ENCODE measurements at places on chromosomes 1 and 21. TPM values are rescaled to one million over a fixed set of nuclear protein-coding genes. Genes with fewer than 3 reads are reported as not detected.
A peak's percentile ranks its signal among the peaks of the same experiment; 100 is the strongest.

ANGPTL7 gene
- total RNA-seq, result not detected

SPRR2G gene
- total RNA-seq, result not detected

SEMA4A gene
- 4.4 TPM for total RNA-seq

HRNR gene
- not detected for total RNA-seq

PRRX1 gene
- 113 TPM for total RNA-seq

AKT3 gene
- total RNA-seq, result 22.9 TPM

DNA sequence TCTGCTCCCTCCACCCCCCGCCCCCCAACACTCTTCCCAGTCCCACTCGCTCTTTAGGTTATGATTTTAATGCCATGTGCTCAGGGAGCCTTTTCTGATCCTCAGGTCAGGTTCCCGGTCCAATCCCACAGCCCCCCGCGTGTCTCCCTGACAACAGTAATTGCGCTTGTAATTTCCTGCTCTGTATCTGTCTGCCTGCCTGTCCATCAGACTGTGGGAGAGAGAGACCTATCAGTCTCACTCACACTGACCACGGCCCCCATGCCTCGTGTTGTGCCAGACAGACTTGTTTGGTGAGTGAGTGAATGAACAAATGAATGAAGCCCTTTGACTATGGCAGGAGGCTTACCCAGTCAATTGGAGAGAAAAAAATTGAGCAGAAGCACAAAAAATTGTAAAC lies 50.8 kb upstream of the ECE1 start:
- no peak for DNase-seq

DNA sequence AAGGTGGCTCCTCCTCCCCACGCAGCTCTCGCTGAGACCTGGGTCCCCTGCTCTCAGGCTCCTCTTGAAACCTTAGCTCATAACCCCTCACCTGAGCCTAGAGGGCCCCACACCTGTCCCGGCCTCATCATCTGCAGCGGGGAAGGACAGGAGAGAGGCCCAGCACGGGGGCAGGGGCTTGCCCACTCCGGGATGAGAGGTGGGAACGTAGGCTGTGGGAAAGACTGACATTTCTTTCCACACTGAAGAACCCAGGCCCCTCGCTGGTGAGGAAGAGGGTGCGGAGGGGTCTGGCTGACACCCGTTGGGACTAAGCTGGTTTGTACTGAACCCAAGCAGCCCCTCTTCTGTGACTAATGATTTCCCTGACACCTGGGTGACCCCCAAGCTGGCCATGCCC lies 14.0 kb upstream of the NES start:
- no peak for DNase-seq

DNA sequence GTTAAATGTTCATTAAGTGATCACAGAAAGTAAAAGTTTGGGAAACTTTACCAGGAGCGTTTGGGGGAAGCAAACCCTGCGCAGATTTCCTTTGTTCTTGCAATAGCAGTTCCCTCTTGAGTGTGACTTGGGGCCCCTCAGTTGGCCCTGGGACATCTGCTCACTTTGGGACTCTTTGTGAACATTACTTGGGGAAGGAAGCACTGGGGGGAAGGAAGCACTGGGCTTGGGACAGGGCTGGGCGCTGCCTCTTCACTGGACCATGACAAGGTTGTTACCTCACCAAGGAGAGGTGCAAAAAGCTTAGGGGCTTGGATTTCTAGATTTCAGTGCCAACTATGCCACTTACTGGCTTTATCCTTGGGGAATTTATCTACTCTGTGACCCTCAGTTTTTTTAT lies 63.5 kb downstream of the ETS2 start:
- DNase-seq, result no peak

GRCh38 chr1:28663871-28664470 lies 4.6 kb upstream of the GMEB1 start:
- DNase-seq, result no peak

GRCh38 chr1:240149484-240150094 lies 57.9 kb downstream of the FMN2 start:
- no peak for DNase-seq

GRCh38 chr1:162328512-162328911 lies 48.1 kb downstream of the SPATA46 start:
- DNase-seq, result no peak

DNA sequence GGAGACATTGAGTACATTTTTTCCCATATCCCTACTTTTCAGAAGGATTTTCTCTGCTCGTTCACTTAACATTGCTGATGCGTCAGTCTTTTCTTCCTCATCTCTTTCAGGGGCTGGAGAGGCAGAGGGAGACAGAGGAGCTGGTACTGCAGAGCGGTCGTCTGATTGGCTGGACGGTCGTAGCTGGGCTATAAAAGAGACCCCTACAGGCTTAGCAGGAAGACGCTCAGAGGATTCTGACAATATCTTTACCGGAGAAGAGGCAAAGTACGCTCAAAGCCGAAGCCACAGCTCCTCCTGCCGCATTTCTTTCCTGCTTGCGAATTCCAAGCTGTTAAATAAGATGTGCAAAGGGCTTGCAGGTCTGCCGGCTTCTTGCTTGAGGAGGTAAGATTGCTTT lies at the start of gene RGS4:
Gene RGS4, plus strand, starts transcription at position 220 of the 400 bp plus-strand sequence. Its CDS starts 124 bp downstream, at position 344.
- peak; percentile 34 for DNase-seq

DNA sequence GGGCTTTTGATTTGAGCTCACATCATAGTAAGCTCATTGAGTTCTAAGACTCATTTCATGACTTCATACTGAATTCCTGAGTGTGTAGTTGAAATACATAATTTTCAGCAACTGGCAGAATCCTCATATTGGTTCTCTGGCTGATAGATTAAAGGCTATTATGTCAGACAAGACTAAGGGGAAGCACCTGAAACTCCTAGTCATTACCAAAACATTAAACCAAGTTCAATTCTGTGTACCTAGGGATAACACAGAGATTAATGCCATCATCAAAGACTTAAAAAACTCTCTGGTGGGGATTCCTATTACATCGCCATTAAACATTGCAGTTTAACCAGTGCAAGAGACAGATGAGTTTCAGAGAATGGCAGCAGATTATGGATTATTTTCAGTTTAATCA lies 339.1 kb downstream of the PTPRC start:
- no peak for DNase-seq

- DNase-seq, result no peak
These were observed 8.0 kb upstream of the LCE5A start for GRCh38 chr1:152502496-152503180.

GRCh38 chr1:220485791-220486190 lies 42.1 kb upstream of the MARK1 start:
- DNase-seq, result no peak

DNA sequence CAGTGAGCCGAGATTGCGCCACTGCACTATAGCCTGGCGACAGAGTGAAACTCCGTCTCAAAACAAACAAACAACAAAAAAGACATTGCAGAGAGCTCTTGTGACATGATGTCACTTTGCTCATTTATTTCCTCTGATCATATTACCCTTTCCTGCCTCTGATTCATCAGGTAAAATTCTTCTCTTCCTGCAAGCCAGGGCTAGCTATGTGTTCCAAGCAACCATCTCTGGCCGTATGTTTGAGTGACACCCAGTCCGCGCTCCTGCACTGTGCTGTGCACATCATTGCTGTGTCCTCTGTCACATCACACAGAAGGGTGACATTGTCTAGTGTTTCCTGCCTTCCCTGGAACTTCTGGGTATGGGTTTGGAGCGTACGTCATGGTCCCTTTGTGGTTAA lies 251.3 kb downstream of the PCP4 start:
- DNase-seq, result no peak

DNA sequence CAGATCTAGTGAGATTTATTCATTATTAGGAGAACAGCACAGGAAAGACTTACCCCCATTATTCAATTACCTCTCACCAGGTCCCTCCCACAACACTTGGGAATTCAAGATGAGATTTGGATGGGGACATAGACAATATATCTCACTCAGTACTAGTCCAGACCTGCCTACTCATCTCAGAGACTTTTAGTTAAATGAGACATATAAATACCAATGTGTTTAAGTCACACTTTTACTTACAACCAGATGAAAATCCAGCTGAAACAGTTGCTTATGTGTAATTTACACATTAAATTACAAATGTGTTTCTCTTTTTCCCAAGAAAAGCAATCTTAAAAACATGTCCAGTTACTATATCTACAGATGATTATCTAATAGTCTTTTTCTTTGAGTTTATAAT lies 1145.6 kb downstream of the KCNT2 start:
- no peak for DNase-seq

DNA sequence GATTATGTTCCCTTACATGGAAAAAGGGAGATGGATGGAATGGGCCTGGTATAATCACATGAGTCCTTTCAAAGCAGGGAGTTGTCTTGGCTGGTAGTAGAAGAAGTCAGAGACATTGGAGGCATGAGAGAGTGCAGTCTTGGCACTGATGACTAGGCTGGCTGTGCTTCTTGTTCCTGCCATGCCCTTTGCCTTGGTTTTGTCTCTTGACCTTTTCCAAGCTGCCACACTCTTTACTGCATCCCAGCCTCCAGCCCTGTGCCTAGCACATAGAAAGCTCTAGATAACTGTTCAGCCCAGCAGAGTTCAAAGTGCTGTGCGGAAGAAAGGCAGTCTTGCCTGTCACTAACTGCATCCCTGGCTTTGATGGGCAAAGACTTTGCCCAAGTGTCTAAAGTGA lies 412.6 kb downstream of the PRDM2 start:
- no peak for DNase-seq

DNA sequence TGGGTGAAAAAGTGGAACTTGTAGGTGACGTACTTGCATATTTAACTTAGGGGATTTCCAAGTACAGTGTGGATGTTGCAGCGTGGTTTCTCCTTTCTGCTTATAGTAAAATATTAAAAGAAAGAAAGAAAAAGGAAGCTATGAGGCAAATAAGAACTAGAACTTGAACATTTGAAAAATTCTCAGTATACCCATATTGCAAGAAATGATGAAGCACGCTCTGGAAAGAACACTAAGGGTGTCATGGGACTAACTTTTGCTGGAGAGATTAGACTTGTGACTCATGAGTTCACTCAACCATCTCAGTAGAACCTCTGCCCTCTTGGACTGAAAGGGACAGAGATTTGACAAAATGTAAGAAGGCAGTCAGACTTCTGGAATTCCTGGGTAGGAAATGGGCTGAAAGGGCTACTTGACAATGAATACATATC lies 704.5 kb upstream of the ADGRL4 start:
- no peak for DNase-seq

DNA sequence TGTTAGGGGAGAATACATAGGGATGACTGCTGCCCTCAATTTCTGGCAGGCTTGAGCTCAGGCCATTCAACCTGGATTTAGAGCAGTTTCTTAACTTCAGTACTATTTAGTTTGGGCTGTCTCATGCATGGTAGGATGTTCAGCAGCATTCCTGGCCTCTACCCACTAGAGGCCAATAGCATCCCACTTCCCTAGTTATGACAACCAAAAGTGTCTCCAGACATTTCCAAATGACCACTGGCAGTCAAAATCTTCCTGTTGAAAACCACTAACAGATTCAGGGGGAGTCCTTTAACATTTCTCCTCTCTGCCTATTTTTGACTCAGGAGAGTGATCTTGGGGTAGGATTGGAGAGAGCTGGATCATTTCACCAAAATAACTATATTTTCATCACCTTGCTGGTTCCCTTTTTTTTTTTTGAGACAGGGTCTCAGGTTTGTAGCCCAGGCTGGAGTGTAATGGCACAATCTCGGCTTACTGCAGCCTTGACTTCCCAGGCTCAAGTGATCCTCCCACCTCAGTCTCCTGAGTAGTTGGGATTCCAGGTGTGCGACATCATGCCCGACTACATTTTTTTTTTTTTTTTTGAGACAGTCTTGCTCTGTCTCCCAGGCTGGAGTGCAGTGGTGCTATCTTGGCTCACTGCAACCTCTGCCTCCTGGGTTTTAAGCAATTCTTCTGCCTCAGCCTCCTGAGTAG lies 8.7 kb downstream of the GNAT2 start:
- DNase-seq, result no peak

- no peak for DNase-seq
These were observed 31.1 kb downstream of the PROK1 start for GRCh38 chr1:110481968-110482623.

- DNase-seq, result no peak
These were observed 40.1 kb downstream of the ARHGEF16 start for GRCh38 chr1:3494321-3495308.

DNA sequence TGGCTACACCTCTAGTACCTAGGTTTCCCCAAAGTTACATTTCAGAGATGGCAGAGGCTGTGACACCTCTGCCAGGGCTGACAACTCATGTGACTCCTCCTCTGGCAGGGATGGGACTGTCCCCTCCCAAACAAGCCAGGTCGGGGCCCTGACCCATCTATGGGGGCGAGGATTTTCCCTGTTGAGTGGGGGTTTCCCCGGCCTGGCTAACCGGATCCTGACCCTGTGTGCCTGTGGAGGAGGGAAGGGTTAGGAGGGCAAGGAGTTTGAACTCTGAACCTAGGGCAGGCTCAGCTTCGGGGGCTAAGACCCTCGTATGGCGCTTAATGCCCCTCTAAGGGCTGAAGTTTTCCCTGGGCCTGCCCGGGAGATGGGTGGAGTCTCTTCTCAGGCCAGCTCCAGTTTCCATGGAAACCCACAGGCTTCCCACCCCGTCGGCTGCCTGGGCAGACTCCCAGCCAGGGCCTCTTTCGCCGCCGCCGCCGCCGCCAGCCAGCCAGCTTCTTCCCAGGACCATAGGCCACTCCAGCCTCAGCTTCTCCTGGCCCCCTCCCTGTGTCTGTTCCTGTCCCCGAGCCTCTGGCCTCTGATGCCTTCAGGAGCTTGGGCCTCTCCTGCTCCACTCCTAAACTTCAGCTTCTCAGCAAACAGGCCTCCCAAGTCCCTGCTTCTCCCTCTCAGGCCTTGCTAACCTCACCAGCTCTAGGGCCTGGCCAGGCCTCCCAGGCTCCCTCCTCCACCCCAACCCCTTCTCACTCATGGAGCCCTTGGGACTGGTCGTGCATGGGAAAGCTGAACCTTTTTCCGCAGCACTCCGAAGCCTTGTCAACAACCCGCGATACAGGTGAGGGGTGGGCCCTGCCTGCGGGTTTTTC lies at the start of gene BTBD19:
Gene BTBD19, plus strand, starts transcription at position 461 of the 875 bp plus-strand sequence. Its CDS starts 298 bp downstream, at position 759.
- peak; percentile 89 for DNase-seq

Data from heart right ventricle (tissue), 16 donors.